Daoy (cell line): ENCODE measurements at places on chromosomes 16 and 17. TPM values are rescaled to one million over a fixed set of nuclear protein-coding genes. Genes with fewer than 3 reads are reported as not detected.

- no peak for DNase-seq
Observed at GRCh38 chr17:28199115-28199514, 119.9 kb upstream of the TMEM97 start.

GRCh38 chr16:23494188-23494587 is 16.1 kb downstream of the GGA2 start:
- no peak for DNase-seq

- DNase-seq: no peak
Observed at GRCh38 chr17:45367216-45367615, 50.4 kb upstream of the MAP3K14 start.

DNA sequence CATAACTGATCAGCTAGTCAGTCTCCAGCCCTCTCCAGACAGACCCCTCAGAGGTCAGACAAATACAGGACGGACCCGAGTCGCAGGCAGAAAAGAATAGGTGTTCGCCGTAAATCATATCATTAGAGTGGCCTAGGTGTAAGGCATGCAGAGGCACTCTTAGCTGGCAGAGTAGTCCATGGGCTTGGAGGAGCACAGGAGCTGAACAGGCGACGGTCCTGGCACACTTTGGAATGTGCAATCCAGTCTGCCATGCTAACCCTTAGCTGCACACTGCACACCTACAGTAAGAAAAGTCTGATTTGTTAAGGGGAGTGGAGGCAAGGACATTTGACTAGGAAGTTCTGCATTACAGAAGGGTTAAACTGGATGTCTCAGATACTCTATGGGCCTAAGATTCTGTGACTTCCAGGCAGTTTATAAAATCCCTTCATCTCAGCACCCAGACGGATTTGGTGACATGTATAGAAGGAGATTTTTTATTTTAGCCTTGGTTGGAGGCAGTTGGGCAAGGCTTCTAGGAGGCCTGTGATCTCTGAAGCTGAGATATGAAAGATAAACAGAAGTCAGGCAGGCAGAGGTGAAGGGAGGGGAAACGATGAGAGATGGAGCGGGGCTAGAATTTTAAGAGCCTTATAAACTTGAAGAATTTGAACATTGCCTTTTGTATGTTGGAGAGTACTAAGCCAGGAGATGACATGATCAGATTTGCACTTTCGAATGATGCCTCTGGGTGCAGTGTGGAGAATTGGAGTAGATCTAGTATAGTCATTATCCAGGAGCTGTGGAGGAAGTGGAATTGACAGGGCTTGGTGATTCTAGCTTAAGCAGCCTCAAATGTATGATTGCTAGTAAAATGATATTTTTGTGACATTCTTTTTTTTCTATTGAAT is 34.6 kb upstream of the SLC5A11 start:
- DNase-seq: no peak

- peak; percentile 93 for DNase-seq
Observed at GRCh38 chr17:40909351-40909750, 24.3 kb upstream of the KRT20 start.

DNA sequence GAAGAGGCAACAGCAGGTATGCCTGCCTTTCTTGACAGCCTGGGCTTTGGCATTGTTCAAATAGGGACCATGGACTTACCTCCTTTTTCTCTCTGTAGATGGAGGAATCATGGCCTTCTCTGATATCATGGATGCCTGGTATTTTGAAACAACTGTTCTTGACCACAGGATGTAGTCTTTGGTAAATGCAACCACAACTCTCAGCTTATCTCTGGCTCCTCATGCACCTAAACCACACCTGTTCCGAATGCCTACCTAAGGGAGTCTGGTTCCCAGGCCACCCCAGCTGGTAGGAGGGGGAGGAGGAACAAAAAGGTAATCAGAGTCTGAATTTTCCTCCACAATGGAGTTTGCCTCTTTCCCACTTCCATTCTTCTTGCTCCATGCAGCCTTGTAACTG is 18.8 kb downstream of the CDK5RAP3 start:
- no peak for DNase-seq

PROCA1 gene
- total RNA-seq: 0.21 and 0.23 TPM in 2 replicates

KRT17 gene
- total RNA-seq: 276 and 317 TPM in 2 replicates

ABCC12 gene
- total RNA-seq: not detected in 2 replicates

MTHFSD gene
- 6.5 and 13.9 TPM in 2 replicates for total RNA-seq
